ENCODE measurements at places on chromosomes 11 and 22.

- no peak for DNase-seq
These were observed 59.7 kb upstream of the RAG2 start for GRCh38 chr11:36657610-36658267.

- no peak for DNase-seq
These were observed 37.5 kb upstream of the LYVE1 start for GRCh38 chr11:10605941-10606381.

DNA sequence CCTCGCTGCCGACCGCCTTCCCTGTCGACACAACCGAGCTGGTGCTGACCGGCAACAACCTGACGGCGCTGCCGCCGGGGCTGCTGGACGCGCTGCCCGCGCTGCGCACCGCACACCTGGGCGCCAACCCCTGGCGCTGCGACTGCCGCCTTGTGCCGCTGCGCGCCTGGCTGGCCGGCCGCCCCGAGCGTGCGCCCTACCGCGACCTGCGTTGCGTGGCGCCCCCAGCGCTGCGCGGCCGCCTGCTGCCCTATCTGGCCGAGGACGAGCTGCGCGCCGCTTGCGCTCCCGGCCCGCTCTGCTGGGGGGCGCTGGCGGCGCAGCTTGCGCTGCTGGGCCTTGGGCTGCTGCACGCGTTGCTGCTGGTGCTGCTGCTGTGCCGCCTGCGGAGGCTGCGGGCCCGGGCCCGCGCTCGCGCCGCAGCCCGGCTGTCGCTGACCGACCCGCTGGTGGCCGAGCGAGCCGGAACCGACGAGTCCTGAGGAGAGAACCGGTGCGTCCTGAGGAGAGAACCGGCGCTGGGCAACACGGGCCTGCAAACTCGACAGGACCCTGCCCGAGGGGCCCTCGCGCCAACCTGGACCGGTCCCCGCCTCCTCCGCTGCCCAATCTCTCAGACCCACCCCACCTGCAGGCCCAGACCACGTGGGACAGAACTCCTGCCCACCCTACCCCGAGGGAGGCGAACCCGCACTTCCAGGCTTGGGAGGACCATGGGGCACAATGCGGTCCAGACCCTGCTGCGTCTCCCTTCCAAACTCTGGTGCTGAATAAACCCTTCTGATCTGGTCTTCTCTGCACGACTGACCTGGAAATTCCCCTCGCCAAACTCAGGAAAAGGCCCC lies 866 bp downstream of the GP1BB start:
- no peak for DNase-seq

DNA sequence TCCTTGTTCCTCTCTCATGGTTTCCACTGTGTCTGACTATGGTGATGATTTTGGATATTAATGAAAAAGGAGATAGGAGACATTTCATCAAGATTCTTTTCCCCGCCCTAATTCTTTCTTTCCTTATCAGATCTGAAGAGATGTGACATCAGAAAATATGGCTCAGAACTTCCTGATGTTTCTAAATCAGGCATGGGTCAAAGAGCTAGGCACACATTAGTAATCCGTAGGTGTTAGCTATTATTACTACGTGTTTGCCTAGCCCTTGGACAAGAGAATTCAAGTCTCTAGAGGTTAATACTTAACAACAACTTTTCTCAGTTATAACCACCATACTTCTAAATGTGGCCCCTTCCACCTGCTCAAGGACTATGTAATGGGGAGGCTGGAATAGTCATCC lies 5.8 kb downstream of the JOSD1 start:
- no peak for DNase-seq

GRCh38 chr11:17951685-17952388 lies 61.0 kb downstream of the SERGEF start:
- no peak for DNase-seq

GRCh38 chr11:128732471-128733277 lies 38.8 kb downstream of the FLI1 start:
- DNase-seq, result no peak

DNA sequence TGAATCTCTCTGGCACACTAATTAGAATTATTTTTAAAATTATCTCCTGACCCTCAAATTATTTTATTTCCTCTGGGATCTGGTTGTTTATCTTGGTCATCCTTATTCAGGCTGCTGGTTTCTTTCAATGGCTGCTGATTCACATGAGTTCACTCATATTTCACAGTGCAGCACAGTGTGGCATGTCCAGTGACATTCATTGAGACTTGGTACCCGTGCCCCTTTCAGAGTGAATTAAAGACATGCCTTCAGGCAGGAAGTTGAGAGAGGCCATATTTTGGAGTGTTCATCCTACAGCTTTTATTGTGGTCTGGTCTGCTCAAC lies 13.5 kb downstream of the DCPS start:
- no peak for DNase-seq

DNA sequence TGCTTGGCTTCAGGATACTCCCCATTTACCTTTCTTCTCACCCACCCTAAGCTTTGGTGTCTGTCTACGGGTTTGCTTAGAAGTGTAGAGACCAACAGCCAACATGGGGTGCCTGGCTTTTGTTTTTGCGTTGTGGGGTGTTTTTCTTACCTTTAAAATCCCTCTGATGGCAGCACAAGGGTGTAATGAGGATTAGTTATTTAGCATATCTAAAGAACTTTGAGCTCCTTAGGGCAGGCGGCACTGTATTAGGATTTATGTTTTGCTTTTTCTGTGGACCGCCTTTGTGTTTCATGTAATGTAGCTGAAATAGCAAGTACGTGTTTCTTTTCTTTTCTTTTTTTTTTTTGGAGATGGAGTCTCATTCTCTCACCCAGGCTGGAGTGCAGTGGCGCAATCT lies 8.9 kb downstream of the AP2A2 start:
- DNase-seq, result no peak

DNA sequence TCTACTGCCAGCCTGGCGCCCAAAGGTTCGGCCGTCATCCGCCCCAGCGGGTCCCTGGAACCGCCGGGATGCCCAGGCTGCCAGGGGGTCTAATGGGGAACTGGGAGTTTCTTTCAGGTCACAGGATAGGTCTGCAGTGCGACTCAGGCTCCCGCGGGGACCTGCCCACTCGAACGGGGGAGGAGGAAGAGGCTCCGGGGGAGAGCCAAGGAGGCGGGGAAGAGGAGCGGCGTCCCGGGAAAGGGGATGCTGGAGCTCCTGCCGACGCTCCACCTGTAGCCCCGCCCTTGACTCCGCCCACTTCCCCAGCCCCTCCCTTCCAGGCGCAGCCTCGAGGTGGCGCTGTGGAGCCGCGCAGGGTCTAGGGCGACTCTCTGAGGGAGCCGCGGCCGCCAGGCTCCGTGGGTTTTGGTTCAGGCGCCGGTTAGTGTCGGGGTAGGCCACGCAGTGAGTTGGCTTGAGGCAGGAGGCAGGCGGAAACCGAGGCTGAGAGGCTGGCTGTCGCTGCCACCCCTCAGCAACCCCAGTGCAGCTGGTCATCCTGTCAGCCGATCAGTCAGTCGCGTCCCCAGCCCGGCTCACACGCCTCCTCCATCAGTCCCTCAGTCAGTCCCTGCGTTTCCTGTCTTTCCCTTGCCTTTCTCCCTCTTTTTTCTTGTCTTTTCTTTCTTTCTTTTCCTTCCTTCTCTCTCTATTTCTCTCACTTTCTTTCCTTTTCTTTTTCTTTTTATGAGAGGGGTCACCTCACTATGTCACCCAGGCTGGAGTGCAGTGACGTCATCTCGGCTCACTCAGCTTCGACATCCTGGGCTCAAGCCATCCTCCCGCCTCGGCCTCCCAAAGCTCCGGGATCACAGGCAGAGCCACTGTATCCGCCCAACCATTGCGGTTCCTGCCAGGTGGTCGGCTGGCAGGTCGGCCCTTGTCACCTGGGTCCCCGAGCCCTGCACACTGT lies 26.4 kb downstream of the YWHAH start:
- DNase-seq, result peak; percentile 79

DNA sequence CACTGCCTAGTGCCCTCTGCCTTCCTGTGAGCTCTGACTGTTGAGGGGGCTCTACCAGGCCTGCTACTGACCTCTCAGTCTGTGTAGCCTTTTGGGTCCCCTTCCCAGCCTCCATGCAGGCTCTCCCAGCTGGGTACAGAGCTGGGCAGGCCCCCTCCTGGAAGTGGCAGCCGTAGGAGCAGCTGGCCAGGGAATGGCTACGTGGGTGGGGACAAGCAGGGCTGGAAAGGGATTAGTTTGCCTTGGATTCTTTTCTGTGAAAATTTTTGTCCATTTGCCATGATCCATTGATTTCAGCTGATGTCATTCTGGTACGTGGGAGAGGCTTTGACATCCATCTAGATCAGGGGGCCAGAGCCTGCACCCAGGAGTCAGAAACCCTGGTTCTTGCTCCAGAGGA lies 23.9 kb upstream of the NECTIN1 start:
- DNase-seq, result no peak

DNA sequence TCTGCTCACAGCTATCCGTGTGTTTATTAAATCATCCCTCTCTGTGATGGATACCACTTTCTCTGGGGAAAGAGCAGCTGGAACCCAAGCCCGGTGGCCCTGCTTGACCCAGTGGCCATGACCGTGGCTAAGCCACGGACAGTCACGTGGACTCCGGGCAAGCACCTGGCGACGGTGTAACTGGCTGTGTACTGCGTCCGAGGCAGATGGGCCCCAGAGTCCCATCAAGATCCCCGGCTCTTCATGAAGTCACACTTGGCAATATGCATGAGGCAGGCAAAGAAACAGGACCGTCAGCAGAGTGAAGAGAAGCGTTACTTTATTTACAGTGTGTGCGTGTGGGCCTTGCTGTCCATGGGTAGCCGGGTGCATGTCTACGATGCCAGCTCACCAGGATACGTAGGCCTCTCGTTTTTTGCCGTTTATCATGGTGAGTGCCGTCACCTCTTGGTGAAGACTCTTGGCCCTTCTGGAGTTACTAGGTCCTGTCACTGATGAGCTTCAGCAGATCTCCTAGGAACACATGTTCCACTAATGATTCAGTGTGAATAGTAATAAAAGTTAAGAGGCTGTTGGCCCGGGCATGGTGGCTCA lies 366.3 kb downstream of the TBC1D22A start:
- no peak for DNase-seq

GRCh38 chr22:19503869-19504268 lies 20.3 kb downstream of the CLDN5 start:
- DNase-seq, result no peak

DNA sequence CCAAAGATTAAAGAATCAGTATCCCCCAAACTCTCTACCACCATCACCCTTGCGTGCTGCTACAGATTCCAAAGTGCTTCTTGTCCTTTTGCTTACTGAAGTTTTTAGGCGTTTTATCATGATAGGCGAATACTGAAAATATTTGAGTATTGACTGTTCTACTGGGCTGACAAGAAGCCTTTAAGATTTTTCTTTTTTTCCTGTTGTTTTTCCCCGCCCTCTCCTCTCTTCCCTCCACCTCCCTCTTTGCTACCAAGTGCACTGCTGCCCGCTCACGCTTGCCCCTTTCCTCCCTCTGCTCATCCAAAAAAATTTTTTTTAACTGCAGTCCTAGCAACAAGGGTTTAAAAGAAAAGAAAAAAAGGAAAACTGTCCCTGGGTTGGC lies 679 bp downstream of the SPCS2 start:
- DNase-seq, result no peak

DNA sequence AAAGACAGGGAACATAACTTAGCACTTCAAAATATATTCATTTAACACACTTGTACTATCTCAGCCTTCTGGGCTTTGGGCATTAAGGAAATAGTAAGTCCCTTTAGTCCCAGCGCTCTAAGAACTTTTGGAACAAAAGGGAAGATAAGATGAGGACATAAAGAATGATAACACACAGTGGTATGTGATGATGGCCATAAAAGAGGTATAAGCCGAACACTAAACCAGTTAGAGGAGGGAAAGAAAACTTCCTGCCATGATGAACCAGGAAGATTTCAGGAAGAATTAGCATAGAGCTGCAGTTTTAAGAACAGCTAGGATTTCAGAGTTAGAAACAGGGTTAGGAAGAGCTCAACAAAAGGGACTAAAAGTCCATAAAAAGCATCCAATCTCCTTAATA lies 11.8 kb downstream of the SYTL2 start:
- DNase-seq, result no peak

GRCh38 chr22:31119026-31119717 lies 3.6 kb upstream of the INPP5J start:
- no peak for DNase-seq

GRCh38 chr11:122048401-122048800 lies 67.6 kb downstream of the BLID start:
- no peak for DNase-seq

DNA sequence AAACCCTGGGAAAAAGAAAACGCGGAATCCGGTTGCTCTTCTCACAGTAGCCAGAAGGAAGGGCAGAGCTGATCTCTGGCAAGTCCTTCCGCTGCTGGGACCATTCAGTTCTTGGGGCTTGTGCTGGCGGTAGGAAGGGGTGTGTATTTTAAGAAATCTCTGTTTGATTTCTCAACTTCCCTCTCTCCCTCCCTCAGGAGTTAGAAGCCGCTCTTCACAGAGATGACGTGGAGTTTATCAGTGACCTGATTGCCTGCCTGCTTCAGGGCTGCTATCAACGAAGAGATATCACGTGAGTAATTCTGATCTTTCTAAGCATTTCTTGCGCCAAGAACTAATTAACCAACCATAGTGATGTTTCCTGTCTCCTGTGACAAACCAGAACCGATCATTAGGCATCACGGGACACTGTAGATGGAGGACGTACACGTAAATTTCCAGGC lies 85.9 kb upstream of the SLC25A18 start:
- no peak for DNase-seq

GRCh38 chr11:27512238-27512637 lies 5.7 kb upstream of the LIN7C start:
- DNase-seq, result no peak

DNA sequence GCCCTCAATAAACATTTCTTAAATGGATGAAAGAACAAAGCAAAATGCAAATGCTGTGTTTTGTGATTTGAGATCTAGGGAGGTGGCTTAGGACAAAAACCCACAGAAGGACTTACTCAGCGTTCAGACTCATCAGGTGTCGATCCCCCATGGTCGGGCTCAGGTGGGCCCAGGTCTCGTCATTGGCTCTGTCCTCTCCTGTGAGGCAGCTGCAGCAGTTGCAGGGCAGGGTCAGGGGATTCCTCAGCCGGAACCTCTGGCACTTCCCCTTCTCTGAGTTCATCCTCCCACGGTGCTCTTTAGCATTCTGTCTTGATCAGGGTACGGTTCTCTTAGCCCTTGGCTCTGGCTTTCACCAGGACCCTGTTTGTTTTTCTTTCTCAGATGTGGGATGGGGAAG lies 14.0 kb upstream of the ACR start:
- no peak for DNase-seq

DNA sequence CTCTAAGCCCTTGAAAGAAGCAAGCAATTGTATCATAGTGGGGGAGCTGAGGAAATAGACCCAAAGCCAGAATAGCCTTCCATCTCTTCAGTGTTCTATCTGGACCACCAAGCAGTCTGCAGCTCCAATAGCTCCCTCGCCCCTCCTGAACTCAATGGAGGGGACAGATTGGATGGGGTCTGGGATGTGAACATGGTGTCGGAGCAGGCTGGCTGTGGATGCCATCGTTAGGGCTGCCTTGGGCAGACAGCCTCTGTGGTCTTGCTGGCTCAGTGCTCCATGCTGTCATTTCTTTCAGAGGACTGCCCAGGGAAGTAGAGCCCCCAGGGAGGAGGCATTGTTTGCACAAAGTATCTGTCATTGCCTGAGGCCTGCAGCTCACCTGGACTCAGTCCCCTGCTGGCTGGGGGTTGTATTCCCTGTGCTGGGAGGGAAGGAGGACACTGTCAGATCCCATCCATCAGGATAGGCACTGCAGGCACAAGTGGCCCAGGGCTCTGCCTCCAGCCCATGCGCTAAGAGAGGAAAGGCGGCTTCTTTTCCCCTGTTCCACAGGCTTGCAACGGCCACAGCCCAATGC lies 537.7 kb downstream of the BUD13 start:
- no peak for DNase-seq

All from putamen (tissue), 1 donor.